ENCODE measurements at places on chromosomes 3 and 15. TPM values are rescaled to one million over a fixed set of nuclear protein-coding genes. Genes with fewer than 3 reads are reported as not detected.

DNA sequence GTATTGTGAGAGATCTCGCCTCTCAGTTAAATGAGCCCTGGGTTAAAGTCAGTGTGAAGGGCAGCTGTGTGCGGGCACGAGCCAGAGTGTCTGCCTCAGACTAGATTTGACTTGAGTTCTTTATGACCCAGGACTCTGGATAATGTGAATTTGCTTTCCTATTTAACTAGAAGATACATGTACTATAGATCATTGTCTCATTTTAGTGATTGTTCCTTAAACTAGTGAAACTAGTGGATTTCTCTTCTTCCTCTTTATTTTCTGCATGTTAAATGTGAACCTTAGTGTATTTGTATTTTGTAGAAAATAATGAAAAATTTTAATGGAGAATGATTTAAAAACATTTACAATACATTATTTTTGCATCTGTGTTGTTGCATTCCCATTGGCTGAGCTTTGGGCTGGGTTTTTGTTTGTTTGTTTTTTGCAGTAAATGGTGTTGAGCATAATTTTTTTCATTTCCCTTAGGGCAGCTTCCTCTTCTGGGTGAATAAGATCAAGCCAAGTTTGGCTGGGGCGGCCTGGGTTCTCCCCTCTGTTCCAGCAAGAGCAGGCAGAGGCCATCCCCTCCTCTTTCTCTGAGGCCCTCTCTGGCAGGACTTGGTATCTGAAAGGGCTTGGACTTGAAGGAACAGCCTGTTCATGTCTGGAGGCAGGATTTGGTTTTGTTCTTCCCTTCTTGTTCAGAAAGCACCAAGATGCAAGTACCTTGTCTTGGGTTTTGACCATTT, 15.0 kb downstream of the GCSAM start:
- no peak for DNase-seq

DNA sequence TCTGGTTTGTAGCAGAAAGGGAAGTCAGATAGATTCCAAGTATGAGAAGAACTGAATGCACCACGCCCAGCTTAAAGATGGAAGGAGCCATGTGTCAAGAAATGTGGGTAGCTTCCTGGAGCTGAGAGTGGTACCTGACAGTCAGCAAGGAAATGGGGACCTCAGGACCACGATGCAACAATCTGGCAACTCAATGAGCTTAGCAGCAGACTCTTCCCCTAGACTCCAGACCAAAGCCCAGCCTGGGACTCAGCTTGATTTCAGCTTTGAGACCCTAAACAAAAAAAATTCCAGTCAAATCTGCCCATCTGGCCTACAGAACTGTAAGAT, 24.4 kb downstream of the MIX23 start:
- no peak for DNase-seq

NFKBIZ gene
- total RNA-seq = 19.1 TPM

KNG1 gene
- total RNA-seq = not detected

DNA sequence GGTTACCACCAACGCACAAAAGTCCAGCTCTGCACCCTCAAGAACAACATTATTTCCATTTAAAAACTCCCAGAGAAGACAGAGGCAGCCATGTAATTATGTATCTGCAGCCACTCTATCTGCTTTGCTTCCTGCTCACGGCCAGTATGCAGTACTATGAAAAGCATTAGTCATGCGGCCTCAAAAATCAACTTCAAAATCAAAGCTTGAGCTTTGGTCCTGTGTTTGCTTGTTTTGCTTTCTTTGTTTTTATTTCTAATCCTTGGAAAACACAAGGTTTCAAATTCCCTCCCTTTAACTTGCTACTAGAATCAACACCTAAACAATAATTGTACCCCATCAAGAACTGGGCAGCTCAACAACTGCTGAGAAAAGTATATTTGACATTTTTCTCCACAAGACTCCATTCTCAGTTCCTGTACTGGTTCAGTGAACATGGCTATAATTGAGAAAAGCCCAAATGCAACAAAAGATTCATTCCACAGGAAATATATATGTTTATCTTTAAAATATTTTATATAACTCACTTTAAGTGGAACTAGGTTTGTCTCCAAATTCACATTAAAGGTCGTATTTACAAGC, 37.6 kb downstream of the GBE1 start:
- peak; percentile 22 for DNase-seq

DNA sequence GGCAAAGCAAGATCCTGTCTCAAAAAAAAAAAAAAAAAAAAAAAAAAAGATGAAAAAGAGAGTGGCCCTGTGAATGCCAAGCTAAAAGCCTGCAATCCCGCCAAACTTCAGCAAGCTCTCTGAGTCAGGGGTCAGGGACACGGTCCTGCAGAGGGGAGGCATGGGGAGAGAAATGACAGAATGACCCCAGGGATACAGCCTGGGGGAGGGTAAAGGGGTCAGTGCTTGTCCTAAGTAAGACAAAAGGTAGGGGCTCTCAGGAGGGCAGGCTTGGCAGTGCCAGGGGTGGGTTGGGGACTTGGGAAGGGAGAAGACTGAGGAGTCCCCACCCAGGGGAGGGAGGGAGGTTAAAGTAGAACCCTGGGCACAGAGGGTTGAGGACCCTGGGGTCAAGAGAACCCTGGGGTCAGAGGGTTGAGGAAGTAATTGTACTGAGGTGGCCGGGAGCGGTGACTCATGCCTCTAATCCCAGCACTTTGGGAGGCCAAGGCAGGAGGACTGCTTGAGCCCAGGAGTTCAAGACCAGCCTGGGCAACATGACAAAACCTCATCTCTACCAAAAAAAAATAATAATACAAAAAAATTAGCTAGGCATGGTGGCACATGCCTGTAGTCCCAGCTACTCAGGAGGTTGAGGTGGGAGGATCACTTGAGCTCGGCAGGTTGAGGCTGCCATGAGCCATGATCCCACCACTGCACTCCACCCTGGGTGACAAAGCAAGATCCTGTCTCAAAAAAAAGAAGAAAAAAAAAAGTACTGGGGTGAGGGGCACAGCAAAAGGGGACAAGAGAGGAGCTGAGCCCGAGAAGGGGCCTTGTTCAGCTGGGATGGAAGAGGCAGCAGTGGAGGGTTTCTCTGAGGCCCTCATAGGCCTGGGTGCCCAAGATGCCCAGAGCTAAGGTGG, 5.2 kb upstream of the SEMA3B start:
- peak; percentile 72 for DNase-seq

GRCh38 chr3:107598926-107599771, 76.4 kb downstream of the BBX start:
- peak; percentile 55 for DNase-seq

GRCh38 chr15:100968050-100968966, 49.2 kb downstream of the LRRK1 start:
- DNase-seq = no peak

All from MG63 (cell line).